ENCODE measurements at places on chromosomes 16 and 17.
A peak's percentile ranks its signal among the peaks of the same experiment; 100 is the strongest.

DNA sequence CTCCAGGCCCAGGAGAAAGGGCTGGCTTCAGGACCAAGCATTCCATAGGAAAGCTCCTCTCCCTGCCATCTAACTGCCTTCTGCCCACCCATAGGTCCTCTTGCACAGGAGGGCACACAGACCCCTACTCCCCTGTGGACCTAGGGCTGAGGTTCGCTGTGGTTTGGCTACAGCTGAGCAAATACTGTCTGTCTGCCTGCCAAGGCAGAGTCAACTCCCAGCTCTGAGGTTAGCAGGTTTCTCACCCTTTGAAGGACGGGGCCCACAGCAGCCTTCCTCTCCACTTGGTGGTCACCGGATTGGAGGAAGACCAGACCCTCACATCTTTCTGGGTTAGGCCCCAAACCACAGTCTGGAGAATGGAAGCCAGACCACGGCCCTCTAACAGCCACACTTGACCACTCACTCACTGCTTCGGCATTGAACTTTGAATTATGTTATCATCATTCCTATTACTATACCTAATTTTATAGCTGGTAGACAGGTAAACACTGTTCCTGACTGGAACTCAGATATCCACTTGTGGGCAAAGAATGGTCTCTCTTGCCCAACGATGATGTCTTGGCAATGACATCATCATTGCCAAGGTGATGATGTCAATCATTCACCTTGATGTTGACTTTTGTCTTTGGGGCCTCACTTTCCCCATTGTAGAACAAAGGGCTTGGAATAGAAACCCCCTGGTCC is 14.2 kb downstream of the CBX4 start:
- no peak for DNase-seq

GRCh38 chr17:79146562-79146961 is 71.9 kb downstream of the ENGASE start:
- DNase-seq, result no peak

- DNase-seq, result no peak
Observed at GRCh38 chr16:87054856-87055255, 262.3 kb downstream of the C16orf95 start.

- DNase-seq, result no peak
Observed at GRCh38 chr17:68737761-68738443, 136.7 kb upstream of the FAM20A start.

- no peak for DNase-seq
Observed at GRCh38 chr16:11727796-11728543, 14.7 kb downstream of the TXNDC11 start.

- DNase-seq, result no peak
Observed at GRCh38 chr17:8985054-8985701, 19.7 kb upstream of the PIK3R5 start.

DNA sequence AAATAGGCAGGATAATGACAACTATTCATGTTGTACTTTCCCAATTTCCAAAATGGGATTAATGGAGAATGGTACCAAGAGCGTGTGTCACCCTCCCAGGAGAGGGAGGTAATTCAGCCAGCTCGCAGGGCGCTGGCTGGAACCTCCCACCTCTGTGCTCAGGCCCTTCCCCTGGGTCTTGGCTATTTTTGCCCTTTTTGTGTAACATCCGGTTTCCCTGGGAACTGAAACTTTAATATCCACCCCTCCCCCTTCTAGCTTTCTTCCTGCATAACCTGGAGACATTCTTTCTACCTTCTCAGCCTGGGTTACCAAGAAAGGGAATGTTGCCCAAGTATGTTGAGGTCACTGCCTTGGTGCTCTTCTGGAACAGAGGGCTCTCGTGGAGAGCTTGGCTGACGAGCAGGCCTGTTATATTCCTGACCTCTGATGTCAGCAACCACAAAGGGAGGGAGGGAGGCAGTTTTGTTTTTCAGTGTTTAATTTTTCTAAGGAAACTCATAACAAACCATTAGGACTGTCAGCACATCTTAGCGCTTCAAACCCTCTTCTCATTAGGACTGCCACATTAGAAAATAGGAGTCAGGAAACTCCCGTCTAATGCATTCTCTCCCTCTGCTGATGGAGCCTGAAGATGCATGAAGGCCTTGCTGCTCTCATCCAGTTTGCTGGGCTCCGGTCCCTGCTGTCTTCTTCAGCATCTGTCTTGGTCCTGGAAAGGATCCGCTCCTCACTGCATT is 25.6 kb downstream of the ITGB3 start:
- DNase-seq, result no peak

DNA sequence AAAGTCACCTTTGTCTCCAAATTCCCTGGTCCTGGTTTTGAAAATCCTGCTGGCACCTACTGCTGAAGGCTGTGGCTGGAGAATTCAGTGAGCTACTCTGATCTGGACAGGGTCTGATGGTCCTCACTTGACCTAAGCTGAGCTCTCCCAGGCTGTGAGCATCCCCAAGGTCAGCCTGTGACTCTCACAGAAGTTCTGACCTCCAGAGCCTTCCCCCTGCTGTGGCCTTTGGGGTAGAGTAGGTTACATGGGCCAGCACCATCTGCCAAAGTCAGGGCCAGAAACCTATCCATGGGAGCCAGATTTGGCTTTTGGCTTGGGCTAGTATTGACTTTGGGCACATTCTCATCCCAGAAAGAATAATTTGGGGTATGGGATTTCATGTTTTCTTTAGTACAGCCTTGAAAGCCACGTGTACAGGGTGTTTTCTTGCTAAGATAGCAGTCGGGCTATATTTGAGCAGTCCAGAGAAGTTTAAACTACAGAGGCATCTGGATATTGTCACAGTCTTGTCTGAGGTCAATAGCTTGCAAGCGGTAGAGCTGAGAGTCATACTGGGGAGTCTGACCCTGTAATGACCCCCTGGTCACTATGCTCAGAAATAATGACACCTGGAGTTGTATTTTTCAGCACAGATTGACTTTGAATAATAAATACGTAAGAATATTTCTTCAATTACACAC is 6.2 kb upstream of the AGRP start:
- no peak for DNase-seq

DNA sequence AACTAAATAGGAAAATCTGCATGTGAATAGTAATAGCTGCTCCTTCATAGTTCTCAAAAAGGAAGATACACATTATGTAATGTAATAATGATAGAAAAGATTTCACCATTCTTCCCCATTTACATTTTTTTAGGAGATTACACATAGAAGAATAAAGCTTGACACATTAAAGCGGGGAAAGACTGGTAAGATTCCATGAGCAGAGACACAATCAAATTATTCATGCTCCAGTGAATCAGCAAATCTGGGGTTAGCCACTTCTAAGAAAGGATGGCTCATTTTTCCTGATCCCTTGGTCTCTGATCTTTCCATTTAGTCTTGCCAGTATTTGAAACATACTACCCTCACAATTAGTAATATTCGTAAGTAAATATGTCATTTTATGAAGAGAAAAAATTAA is 81.9 kb downstream of the CA4 start:
- DNase-seq, result no peak

DNA sequence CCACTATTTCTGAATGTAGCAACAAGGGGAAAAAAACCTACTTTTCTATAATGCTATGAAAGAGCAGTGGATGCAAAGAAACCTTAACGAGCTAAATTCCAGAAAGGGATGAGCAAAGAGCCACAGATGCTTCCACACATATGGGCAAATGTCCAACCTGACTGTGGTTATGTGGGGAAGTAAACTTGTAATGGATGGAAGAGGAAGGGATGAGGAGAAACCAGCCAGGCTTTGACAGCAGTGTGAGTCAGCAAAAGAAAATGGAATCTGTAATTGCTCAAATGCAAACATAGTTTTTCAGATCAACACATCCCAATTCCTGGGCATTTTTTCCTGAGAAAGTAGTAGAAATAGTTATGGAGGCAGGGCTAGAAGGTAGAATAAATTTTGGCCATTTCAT is 204.8 kb upstream of the CPHXL start:
- no peak for DNase-seq

DNA sequence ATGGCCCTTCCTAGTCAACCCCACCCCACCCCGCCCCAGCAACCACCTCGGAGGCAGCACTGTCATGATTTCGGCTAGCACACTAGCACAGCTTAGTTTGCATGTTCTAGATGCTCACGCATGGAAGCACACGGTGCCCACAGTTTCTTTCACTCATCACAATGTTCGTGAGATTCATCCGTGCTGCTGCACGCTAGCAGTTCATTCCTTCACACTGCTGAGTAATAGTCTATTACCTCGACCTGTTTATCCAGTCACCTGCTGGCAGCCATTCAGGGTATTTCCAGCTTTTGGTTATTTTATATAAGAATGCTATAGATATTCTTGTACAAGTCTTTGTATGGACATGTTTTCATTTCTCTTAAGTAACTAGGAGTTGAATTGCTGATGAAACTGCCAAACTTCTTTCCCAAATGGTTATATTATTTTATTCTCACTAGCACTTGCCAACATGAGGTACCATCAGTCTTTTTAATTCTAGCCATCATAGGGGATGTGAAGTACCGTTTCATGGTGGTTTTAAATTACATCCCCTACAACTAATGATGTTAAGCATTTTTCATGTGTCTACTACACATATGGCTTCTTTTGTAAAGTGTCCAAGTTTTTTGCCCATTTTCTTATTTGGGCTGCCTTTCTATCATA is 75.7 kb downstream of the CYTH1 start:
- DNase-seq, result no peak

DNA sequence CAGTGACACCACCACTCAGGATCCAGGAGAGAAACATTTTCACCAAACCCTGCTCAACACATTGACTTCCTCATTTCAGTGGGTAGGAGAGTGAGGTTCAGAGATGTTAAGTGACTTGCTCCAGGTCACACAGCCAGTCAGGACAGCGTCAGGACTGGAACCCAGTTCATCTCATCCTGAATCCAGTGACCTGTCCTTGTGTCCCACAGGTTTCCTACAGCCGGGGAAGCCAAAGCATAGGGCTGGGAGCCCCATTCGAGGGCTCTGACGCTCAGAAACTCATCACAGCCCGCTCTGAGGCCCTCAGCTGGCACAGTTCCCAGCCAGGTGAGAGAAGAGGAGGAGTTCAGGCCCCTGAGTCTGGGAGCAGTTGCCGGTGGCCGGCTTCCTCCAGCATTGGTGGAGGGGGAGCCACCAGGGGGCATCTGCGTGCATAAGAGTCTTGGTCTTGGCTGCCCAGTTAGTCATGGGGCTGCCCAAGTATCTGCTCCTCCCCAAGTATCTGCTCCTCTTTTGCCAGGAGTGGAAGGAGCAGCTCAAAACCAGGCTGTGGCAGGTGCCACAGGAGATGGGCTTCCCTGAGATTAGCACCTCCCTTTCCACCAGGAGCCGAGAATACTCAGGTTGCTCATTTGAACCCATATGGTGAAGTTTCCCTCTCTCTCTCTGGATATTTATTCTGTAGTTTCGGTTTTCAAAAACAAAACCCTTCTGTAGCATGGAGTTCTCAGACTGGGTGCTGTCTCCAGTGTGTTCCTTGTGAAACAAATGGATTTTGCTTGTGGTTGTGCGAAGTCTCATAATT is 56.0 kb downstream of the TNFRSF13B start:
- peak; percentile 61 for DNase-seq

DNA sequence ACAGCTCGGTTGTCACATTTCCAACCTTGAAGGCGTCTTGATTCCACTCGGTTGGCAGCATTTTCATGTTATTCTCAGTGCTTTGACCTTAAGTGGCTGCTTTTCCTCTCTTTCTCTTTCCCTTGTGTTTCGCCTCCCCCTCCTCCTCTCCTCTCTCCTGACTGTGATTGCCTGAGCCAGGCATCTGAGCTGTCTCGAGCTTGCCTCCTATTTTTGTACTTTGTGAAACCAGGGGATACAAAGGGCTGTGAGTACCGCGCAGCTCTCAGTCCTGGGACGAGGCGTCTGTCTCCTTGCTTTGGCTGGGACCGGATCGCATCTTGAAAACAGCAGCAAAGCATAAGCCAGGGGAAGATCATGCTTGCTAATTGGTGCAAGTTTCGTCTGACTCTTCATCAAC is 48.8 kb upstream of the SDK2 start:
- DNase-seq, result no peak

DNA sequence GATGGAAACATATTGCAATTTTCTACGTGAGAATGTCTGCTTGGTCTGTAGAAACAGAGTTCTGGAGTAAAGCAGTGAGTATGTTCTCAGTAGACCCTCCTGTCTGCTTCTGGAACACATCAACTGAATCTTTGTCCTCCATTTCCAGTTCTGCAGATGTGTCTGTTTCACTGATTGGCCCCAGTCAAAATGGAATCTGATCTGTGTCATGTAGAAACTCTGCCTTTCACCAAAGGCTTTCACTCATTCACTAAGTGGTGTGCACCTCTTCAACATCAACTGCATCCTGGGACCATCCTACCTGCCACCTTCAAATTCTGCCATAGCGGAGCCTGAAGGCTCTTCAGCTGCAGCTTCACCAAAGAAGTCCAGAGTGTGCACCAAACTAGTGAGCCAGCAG is 2.8 kb upstream of the ZNF267 start:
- DNase-seq, result no peak

DNA sequence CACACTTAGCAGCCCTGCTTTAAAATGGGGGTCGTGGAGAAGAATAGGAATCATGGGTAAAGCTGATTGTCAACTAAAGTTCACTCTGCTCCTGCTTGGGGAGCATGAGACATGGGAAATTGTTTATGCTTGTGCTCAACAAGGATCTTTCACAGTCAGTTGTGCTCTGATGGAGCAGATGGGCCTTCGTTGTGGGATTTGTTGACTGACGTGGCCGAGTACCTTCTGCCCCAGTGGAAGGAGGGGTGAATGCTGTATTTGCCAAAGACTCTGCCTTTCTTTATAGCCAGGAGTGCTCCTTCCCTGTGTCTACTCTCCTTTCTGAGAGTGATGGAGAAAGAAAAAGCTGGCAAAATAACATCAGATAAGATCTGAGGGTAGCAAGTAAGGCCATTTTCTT is 11.4 kb downstream of the ARSG start:
- no peak for DNase-seq

- DNase-seq, result no peak
Observed at GRCh38 chr17:36829676-36830075, 107.6 kb upstream of the LHX1 start.

DNA sequence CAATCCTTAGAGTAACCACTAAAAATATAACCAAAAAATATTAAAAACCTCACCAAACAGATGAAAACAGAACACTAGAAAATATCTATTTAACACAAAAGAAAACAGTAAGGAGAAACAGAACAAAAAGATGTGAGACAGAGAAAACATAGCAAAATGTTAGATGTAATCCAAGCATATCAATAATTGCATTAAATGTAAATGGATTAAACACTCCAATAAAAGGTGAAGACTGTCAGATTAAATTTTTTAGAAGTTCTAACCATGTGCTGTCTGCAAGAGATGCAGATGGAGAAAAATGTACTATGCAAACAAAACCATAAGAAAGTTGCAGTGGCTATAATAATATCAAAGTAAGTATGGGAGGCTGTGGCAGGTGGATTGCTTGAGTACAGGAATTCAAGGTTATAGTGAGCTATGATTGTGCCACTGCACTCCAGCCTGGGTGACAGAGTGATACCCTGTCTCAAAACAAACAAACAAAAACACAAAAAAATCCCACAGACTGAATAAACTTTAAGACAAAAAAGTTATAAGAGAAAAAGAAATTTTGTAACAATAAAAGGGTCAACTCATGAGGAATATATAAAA is 53.9 kb downstream of the ADCY9 start:
- DNase-seq, result no peak

Data from stimulated activated CD4-positive, alpha-beta T cell treated with anti-CD3 and anti-CD28 coated beads, Interleukin-2, amount 100 ng/mL, for 24 hours (primary cell).